ENCODE measurements at places on chromosomes 3 and 15.

GRCh38 chr3:53616321-53616720, 121.9 kb downstream of the CACNA1D start:
- no peak for DNase-seq

GRCh38 chr15:40349163-40349562, 1.7 kb upstream of the PHGR1 start:
- DNase-seq, result no peak

DNA sequence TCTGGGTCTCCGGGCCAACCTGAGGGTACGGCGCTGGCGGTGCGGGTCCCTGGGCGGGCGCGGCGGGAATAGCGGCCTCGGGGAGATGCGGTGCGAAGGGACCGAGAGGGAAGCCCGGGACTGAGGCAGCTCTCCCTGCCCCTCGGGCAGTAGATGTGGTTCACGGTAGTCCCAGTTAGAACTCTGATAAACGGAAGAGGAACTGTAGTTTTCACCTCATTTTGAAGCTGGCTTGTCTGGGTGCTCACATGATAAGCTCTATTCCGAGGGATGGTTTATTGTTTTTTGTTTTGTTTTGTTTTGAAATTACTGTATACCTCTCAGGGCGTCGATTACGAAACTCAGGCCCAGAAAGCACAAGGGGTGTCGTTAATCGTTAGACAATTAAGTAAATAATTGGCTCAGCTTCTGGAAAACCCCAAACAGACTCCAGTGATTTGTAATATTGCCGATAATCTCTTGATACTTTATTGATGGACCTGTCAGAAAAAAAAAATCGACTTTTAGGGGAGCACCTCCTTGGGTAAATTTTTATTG, 413 bp downstream of the NUSAP1 start:
- no peak for DNase-seq

DNA sequence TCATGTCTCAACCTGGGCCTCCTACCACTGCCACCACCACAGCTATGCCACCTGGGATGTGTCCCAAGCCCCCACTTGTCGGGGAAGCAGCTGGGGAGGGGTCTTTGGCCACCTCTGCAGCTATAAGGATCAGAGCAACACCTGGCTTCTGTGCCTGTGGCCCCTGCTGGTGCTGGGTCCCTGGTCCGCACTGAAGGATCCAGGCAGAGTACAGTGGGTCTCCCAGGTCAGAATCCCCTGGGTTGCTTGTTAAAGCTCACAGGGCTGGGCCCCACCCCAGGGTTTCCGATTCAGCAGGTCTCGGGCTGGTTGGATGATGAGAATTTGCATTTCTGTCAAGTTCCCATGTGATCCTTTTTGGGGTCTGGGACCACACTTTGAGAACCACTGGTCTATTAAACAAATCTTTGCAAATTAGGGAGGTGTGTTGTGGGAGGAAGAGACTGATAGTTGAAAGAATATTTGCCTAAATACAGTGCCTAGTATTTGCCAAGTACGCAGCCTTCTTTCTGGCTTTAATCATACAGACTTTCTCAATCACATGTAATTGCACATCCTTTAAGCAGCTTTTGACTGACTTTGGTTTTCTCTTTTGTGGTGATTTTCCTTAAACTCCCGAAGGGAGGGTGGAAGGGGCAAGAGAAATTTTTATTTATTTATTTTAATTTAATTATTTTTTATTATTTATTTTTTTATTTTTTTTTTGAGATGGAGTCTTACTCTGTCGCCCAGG, 127.3 kb downstream of the IGF1R start:
- DNase-seq, result no peak

DNA sequence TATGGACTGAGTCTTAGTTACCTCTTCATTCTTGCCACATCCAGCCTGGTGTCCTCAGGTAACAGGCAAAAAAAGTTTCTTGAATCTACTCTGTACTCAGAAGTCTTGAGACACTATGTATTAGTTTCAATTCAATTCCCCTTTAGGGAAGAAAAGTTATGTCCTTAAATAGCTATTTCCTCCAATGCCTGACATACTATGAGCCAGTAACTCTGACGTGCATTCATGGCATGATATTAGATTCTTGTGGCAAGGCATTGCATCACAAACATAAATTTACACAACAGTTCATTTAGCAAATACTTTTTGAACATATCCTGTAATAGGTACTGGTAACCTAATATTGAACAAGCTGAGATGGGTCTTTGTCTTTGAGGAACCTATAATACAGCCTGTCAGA, 109.3 kb upstream of the FOXB1 start:
- no peak for DNase-seq
